ENCODE measurements at places on chromosomes 7 and 10. TPM values are rescaled to one million over a fixed set of nuclear protein-coding genes. Genes with fewer than 3 reads are reported as not detected.

Gene LMTK2
- total RNA-seq = 18.0 TPM

Gene NPY
- not detected for total RNA-seq

Gene SPDYE16
- total RNA-seq = not detected

Gene C7orf33
- not detected for total RNA-seq

Gene CAMK2B
- total RNA-seq = 1.1 TPM

Data from thoracic aorta endothelial cell (primary cell).